DMS 273 treated with DMSO at 0.1 percent for 48 hours (cell line): ENCODE measurements at places on chromosomes 16 and 17.

DNA sequence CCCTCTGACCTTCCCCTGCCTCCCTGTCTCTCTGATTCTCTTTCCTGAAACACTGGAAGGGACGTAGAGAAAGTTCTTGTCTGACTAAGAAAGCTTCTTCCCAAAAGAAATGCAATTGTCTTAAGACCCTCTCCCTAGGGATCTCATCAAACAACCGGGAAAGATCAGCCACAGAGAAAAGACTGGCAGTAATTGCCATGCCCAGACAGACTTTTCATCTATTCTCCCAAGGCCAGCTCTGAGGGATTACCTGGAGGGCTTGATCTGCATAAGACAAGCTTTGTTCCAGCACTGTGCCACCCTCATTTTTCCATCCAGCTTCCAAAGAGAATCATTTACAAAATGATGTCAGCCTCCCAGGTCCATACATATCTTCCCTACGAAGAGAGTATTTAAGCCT lies 38.8 kb upstream of the HS3ST3A1 start:
- no peak for DNase-seq

GRCh38 chr17:82880620-82881323 lies 41.0 kb upstream of the ZNF750 start:
- no peak for DNase-seq

- DNase-seq, result no peak
These were observed 77.2 kb downstream of the CNGB1 start for GRCh38 chr16:57893559-57894389.

GRCh38 chr16:860891-861290 lies 60.4 kb upstream of the GNG13 start:
- DNase-seq, result no peak

GRCh38 chr16:52492789-52493357 lies 54.1 kb downstream of the TOX3 start:
- DNase-seq, result no peak

GRCh38 chr17:27630607-27631410 lies at the start of gene LGALS9:
LGALS9 (plus strand) TSS chr17:27631188; CDS start chr17:27631266, 78 bp downstream.
- DNase-seq, result no peak

- DNase-seq, result no peak
These were observed 69.6 kb downstream of the N4BP1 start for GRCh38 chr16:48540222-48540900.

- peak; percentile 26 for DNase-seq
These were observed 32.9 kb downstream of the BAHCC1 start for GRCh38 chr17:81428121-81428515.

- DNase-seq, result no peak
These were observed 3.3 kb downstream of the TOX3 start for GRCh38 chr16:52543654-52544053.

DNA sequence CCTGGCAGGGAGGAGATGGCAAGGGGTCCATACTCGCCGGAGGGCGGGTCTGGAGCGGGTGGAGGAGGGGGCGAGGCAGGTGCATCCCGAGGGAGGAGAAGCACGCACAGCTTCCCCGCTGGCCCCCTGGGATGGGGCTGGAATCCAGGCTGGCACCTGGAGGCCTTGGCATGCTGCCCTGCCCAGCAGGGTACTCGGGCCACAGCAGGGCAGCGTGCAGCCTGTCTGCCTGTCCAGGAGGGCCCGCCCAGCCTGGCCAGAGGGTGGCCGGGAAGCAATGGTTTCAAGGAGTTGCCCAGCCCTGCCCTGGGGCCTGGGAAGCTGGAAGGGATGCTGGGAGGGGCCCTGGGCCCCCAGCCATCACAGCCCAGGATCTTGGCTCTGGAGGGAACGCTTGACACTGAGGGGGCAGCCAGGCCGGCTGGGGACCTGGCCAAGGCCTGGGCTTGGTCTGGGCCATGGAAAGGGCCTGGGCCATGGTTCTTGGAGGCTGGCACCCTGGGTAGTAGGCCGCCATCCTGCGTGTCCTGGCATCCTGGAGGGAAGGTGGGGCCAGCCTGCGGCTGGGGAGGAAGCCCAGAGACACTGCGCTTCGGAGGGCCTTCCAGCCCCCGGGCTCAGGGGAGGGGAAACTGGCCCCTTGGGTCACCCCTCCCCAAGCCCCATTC lies 1.1 kb downstream of the GLIS2 start:
- DNase-seq, result no peak

GRCh38 chr17:74530831-74531150 lies 484 bp downstream of the CD300LB start:
- DNase-seq, result no peak

DNA sequence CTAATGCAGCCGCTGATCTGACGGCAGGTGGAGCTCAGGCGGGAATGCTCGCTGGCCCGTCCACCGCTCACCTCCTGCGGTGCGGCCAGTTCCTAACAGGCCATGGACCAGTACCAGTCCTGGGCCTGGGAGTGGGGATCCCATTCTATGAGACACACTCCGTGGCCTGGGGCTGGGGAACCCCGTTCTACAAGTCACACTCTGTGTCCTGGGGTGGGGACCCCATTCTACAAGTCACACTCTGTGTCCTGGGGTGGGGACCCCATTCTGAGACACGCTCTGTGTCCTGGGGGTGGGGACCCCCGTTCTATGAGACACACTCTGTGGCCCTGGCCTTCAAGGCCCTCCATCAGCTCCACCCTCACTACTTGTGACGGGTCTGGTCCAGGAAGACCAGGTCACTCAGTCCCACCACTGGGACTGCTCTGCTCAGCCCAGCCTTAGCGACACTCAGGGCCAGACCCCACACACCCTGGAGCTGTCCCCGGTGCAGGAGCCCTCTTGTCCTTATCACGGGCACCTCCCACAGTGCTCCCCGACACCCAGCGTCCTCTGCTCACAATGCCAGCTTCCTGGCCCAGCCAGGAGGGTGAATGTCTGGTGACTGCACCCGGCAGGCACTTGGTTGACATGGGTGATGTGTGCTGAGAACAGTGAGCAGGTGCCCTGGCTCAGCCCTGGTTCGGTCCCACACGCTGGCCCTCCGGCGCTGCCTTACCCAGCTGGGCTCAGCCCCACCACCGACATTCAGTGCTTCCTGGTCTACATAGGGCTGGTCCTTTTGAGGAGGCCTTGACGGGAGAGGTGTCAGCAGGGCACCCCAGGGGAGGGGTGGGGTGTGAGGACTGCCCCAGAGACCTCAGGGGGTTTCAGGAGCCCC lies 89.1 kb downstream of the TBC1D16 start:
- no peak for DNase-seq

- no peak for DNase-seq
These were observed 10.4 kb downstream of the RPUSD1 start for GRCh38 chr16:777826-778225.
